ENCODE measurements at places on chromosomes 12 and 14.

DNA sequence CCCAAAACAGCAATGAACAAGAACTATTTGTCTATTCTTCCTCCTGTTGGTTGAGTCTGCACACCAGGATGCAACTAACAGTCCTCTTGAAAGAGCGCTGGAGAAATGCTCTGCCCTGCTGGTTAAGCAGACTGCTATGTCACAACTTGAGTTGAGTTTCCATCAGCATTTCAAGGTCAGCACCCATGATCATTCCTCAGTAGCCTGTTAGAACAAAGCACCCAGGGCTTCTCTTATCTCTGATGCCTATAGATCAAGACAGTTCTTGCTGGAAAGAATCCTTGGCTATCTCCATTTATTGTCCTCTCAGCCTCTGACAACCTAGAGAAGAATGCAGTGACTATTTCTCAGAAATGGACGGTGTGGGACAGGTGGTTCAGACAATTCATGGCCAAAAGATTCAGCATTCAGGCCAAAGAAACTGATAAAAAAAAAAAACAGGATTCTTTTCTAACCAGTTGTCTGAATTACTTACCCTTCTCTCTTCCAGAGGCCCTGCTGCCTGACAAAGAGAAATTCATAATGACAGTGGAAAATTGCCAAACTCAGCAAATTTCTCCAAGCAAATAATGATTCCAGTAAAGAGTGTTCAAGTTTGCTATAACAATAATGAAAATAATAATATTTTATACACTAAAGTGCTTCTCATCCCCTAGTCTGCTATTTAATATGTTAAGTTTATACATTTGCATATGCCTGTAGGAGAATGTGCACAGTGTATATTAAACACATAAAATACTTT, 306.7 kb downstream of the EMP1 start:
- H3K4me1 ChIP-seq, result peaks cover 11% of the 10 kb centered on the region
- no peak overlapping the region for H3K27ac ChIP-seq
- no peak for DNase-seq
- H3K4me3 ChIP-seq, result no peak overlapping the region

DNA sequence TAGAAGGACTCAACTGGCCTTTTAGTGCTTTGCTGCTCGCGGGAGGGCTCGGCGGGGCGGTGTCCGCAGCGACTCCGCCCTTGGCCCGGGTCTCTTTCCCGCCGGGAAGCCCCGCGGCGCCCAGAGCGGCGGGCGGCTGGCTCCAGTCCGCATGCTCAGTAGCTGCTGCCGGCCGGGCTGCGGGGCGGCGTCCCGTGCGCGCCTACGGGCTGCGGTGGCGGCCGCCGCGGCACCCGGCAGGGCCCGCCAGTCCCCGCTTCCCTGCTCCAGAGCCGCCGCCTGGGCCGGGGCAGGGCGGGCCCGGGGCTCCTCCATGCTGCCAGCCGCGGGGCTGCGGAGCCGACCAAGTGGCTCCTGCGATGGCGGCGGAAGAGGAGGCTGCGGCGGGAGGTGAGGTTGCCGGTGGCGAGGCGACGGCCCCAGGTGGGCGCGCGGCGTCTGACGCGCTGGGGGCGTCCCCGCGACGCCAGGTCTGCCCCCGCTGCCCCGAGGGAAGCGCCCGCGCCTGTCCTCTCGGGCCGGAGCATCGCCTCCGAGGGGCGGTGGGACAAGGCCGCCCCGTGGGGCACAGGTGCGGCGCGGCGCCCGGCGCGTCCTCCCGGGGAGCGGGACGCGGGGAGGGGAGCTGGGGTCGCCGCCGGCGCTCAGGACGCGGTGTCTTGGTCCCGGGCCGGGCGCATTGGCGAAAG, at the start of gene BMAL2:
Gene BMAL2 (plus strand): TSS at position 123 of the 689 bp plus-strand sequence. CDS start 237 bp downstream, at position 360.
- H3K36me3 ChIP-seq, result no peaks in the 10 kb centered on the region
- H3K27me3 ChIP-seq, result no peaks in the 10 kb centered on the region
- peaks cover 68% of the 10 kb centered on the region for H3K4me1 ChIP-seq
- no peak for DNase-seq
- H3K27ac ChIP-seq, result peak within 1 kb of the TSS; percentile 93
- H3K4me3 ChIP-seq, result peak within 1 kb of the TSS; percentile 80

DNA sequence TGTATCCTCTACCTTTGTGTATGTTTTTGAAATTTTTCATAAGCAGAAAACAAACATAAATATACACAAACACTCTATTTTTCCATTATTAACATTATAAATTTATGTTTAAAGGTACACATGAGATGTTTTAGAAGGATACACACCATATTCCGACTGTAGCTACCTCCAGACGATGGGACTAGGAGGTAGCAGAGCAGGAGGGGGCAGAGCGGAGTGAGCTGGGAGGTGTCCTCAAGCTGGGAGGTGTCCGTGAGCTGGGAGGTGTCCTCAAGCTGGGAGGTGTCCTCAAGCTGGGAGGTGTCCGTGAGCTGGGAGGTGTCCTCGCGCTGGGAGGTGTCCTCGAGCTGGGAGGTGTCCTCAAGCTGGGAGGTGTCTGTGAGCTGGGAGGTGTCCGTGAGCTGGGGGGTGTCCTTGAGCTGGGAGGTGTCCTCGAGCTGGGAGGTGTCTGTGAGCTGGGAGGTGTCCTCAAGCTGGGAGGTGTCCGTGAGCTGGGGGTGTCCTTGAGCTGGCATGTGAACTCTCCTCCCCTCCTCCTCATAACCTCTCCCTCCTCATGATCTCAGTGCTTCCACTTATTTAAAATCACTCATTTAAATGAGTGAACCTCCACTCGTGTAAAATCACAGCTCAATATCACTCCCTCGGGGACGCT, 346.9 kb upstream of the SFSWAP start:
- H3K4me3 ChIP-seq, result no peak overlapping the region
- H3K27me3 ChIP-seq, result peaks cover 66% of the 10 kb centered on the region
- no peak overlapping the region for H3K27ac ChIP-seq
- no peaks in the 10 kb centered on the region for H3K4me1 ChIP-seq
- H3K36me3 ChIP-seq, result no peaks in the 10 kb centered on the region
- no peak for DNase-seq

- no peak overlapping the region for H3K27ac ChIP-seq
- no peak for DNase-seq
Observed at GRCh38 chr14:89616425-89616824, 199.4 kb upstream of the FOXN3 start.

DNA sequence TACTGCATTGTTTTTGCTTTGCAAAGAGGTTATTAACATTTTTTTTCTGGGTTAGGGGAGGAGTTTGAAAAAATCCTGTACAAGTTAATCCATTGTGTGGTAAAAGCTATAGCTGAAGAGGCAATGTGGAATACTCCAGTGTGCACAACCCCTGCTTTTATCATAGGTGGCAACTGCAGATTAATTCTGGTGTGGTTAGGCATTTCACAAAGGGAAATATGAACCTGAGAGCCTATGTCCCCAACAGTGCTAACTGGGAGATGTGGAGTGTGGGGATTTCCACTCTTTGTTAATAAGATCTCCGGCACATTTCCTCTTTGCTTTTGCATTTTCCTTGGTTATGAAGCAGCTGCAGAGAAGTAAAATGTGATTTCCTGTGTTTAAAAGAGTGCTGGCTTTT, 33.6 kb downstream of the PRORP start:
- no peaks in the 10 kb centered on the region for H3K36me3 ChIP-seq
- DNase-seq, result no peak
- no peak overlapping the region for H3K27ac ChIP-seq
- no peaks in the 10 kb centered on the region for H3K27me3 ChIP-seq

DNA sequence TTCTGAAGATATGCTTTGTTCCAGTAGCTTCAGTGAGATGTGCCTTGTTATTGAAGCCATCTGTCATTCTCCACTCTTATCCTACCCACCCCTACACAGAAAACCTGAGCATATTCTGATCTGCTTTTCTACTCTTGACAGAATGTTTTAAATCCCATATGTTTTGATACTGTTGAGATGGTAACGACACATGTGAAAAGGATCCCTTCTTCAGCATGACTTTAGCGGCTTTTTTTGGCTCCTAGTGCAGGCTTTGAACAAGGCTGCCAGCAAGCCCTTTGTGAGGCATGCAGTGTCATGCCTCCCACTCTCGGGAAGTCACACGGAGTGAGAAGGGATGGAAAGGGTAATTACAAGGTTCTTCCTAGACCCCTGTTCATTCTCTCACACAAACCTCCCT, 228.8 kb upstream of the RGS6 start:
- no peak for DNase-seq
- H3K4me1 ChIP-seq, result peaks cover 8% of the 10 kb centered on the region
- no peak overlapping the region for H3K27ac ChIP-seq
- H3K27me3 ChIP-seq, result no peaks in the 10 kb centered on the region
- no peak overlapping the region for H3K4me3 ChIP-seq

DNA sequence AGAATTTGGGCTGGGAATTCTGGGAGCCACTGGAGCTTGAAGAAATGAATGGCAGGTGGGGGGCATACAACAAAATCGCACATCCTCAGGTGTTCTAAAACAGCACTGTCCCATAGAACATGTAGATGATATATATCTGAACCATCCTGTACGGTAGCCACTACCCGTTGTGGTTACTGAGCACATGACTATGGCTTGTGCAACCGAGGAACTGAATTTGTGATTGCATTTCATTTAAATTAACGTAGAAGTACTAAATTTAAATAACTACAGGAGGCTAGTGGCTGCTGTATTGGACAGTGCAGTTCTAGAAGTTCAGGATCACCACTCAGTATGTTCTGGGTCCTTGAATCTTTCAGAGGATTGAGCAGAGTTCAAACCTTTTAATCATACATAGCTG, 172.4 kb downstream of the PHETA1 start:
- no peak overlapping the region for H3K4me3 ChIP-seq
- no peak overlapping the region for H3K27ac ChIP-seq
- no peaks in the 10 kb centered on the region for H3K4me1 ChIP-seq
- peaks cover 97% of the 10 kb centered on the region for H3K27me3 ChIP-seq

GRCh38 chr14:76077340-76077739, 74.4 kb upstream of the GPATCH2L start:
- H3K27me3 ChIP-seq, result no peaks in the 10 kb centered on the region
- no peaks in the 10 kb centered on the region for H3K36me3 ChIP-seq
- no peaks in the 10 kb centered on the region for H3K4me1 ChIP-seq
- H3K4me3 ChIP-seq, result no peak overlapping the region
- H3K27ac ChIP-seq, result no peak overlapping the region
- DNase-seq, result no peak

DNA sequence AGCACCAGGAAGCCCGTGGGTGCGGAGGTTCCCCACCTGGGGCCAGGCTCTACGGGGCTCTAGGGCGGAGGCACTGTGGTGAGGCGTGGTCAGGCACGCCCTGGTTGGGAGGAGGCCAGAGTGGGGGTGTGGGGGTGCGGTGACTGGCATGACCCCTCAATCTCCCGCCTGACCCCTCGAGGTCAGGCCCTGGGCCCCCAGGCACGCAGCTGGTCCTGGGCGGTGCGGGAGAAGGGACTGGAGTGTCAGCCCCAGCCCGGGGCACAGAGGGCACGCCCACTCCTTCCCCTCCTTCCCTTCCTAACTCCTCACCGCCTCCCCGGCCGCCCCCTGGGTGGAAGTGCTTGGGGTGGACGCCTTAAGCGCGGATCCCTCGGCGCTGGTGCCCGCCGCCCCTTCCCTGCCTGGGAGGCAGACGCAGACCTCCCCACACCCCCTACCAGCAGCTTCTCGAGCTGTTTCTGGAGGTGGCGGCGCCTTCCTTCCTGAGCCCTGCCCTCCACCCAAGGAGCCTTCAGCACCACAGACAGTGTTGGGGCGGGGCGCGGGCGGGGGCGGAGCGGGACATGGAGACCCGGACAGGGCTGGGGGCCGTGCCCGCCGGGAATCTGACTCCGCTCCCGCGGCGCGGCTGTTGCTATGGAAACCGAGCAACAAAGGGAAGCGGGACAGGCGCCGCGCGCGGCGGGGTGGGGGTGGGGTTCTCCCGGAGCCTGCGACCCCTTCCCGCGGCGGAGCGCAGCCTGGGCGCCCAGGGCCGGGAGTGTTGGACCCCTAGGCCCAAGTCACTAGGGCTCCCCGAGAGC, 741 bp upstream of the CRIP2 start:
- peak overlapping the region; percentile 66 for H3K4me3 ChIP-seq
- H3K36me3 ChIP-seq, result no peaks in the 10 kb centered on the region
- H3K4me1 ChIP-seq, result peaks cover 22% of the 10 kb centered on the region
- peak; percentile 86 for DNase-seq
- H3K27ac ChIP-seq, result no peak overlapping the region

DNA sequence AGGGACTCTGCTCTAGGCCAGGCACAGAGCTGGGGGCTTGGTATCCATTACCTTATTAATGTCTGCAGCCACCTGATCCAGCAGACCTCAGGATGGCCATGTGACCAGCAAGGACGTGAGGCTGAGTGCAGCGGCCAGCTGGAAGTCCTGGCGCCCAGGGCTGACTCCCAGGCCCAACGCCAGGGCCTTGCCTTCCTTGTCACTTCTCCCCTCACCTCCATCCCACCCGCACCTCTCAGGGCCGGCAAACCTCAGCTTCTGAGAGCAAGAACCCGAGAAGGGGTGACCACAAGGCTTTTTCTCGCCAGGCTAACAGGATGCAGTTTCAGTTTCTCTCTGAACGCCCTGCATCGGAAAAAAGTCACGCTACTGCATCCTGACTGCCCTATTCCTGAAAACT, 15.4 kb downstream of the RAB35 start:
- H3K36me3 ChIP-seq, result no peaks in the 10 kb centered on the region
- no peak overlapping the region for H3K27ac ChIP-seq
- no peak for DNase-seq
- H3K4me3 ChIP-seq, result no peak overlapping the region
- H3K27me3 ChIP-seq, result no peaks in the 10 kb centered on the region

GRCh38 chr12:117907108-117907689, 61.6 kb downstream of the KSR2 start:
- DNase-seq, result no peak
- H3K4me3 ChIP-seq, result no peak overlapping the region
- no peaks in the 10 kb centered on the region for H3K36me3 ChIP-seq
- no peaks in the 10 kb centered on the region for H3K27me3 ChIP-seq

DNA sequence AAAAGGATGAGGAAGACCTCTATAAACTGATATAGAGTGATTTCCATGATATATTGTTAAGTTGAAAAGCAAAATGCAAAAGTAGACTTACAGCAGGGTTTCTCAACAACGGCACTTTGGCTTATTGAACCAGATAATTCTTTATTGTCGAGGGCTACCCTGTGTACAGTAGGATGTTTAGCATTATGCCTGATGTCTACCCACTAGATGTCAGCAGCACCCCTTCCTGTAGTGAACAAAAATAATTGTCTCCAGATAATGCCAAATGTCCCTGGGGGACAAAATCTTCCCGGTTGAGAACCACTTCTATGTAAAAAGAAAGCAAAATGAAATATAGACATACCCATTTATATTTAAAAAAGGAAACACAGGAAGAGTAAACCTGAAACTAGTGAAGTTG, 32.4 kb downstream of the ABCD2 start:
- H3K27ac ChIP-seq, result no peak overlapping the region
- no peak for DNase-seq

DNA sequence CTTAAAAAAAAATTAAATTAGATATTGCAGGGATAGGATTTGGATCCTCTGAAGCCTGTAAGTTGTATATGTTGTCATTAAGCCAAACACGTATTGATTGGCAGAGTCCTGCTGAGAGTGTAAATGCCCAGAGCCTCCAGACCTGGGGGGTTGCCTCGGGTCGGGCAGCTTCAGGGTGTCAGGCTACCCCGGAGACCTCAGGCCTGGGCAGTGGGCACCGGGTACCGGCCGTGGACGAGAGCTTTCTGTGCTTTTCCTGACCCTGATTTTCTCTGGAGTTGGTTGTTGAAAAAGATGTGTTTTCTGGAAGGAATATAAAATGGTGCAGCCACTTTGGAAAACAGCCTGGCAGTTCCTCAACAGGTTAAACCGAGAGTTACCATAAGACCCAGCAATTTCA, 96.1 kb downstream of the DNAH10 start:
- H3K36me3 ChIP-seq, result no peaks in the 10 kb centered on the region
- DNase-seq, result no peak
- H3K27ac ChIP-seq, result no peak overlapping the region
- H3K27me3 ChIP-seq, result peaks cover 77% of the 10 kb centered on the region
- H3K4me3 ChIP-seq, result no peak overlapping the region
- H3K4me1 ChIP-seq, result no peaks in the 10 kb centered on the region

Data from PC-9 (cell line).